ENCODE measurements at places on chromosomes 16 and 17. TPM values are rescaled to one million over a fixed set of nuclear protein-coding genes. Genes with fewer than 3 reads are reported as not detected.

- DNase-seq, result no peak
Observed at GRCh38 chr16:72769876-72770275, 278.1 kb downstream of the ZFHX3 start.

The PGAP3 gene
- 41.5 TPM for total RNA-seq

DNA sequence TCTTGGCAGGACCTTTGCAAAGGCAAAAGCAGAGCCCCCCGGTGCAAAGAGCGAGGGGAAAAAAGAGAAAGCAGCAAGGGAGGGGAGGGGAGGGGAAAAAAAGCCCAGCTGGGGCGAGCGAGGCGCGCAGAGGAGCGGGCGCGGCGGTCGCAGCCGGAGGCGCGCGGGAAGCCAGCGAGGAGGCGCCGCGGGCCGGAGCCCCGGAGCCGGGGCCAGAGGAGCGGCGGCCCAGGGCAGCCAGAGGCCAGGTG is 129 bp downstream of the IRX5 start:
- DNase-seq, result no peak

The ATP2A3 gene
- 37.9 TPM for total RNA-seq

The SLC52A1 gene
- 25.0 TPM for total RNA-seq

The PARN gene
- 44.6 TPM for total RNA-seq

The ABCA5 gene
- 48.9 TPM for total RNA-seq

DNA sequence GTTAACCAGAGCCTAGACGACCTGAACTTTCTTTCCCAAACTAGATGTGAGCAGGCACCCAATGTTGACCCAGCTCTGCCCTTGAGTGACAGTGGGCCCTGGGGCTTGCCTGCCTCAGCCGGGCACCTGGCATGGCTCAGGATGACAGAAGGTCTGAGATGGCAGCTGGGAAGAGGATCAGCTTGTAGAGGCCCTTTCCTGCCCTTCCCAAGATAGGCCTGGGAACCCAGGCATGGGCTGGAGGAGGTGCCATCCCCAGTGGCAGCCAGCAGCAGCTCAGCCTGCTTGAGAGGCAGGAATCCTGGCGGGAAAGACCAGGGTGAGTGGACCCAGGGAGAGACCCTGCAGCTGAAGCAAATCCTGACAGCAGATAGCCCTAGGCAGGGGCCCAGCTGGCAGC is 59.1 kb downstream of the PIPOX start:
- DNase-seq, result no peak

GRCh38 chr16:19029980-19030379 is 37.4 kb upstream of the COQ7 start:
- no peak for DNase-seq

GRCh38 chr17:81563861-81564586 is 11.9 kb upstream of the FAAP100 start:
- no peak for DNase-seq

DNA sequence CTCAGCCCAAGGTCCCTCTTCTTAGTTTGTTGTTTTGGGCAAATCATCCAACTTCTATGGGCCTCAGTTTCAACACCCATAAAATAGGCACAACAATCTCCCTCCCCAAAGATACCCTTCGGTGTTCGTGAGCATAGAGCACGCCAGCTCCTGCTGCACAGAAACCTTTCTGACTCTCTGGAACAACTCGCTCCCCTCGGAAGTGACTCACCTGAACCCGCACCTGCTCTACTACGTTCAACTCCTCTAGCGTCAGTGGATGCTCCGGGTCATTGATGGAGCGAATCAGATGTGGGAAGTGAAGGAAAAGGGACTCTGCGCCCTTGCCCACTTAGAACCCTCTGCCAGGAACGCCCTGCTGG is 445 bp downstream of the CIAO2B start:
- no peak for DNase-seq

DNA sequence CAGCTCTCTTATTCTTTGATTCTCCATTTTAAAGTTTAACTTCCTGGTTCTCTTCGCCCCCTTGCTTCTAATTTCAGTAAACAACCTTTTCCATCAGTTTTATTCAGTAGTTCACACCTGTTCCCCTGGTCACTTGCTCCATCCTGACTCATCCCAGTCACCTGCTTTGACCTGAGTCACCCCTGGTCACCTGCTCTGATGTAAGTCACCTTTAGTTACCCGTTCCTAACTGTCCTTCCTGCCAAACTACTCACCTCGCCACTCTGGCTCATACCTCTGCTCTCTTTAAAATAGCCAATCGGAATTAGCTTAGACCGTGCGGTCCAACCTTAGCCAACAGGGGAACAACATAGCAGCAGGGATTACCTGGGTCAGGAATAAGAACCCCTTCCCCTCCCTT is 4.7 kb upstream of the NLRC5 start:
- DNase-seq, result no peak

DNA sequence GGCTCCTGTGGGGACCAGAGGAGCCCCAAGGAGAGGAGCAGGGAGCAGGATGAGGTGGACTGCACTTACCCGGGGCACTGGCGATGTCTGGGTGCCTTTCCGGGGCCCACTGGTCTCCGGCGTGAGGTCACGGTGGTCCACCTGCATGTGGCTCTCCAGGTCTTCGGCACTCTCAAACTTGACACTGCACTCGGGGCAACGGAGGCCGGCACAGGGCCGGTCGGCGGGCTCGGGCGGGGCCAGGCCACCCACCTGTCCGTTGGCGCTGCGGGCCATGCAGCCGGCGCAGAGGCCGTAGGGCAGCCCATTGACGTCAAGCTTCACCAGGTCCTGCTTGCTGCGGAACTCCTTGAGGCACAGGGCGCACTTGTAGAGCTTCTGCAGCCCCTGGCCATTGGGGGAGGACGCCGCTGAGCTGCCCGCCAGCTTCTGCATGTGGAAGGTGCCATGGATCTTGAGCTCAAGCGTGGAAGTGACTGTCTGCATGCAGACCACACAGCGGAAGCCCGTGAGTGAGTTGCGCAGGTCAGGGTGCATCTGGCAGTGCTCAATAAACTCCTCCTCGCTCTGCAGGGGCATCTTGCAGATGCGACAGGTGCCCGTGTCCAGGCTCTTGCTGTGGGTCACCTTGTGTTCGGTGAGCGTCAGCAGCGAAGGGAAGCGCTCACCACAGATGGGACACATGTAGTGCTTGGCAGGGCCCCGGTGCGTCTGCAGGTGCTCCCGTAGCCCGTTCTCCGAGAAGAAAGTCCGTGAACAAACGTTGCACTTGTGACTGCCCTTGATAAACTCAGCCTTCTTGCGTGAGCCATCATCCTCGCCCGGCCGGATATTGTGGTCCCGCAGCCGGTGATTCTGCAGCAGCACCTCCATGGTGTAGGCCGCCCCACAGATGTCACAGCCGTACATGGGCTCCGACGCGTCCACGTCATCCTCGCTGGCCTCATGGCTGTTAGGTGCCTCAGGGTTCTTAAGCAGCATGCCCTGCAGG is 220.0 kb downstream of the ZNF423 start:
- DNase-seq, result no peak

- DNase-seq, result no peak
Observed at GRCh38 chr17:30854146-30854545, 22.4 kb downstream of the ATAD5 start.

The GP1BA gene
- total RNA-seq, result not detected

The HID1 gene
- total RNA-seq, result 13.7 TPM

DNA sequence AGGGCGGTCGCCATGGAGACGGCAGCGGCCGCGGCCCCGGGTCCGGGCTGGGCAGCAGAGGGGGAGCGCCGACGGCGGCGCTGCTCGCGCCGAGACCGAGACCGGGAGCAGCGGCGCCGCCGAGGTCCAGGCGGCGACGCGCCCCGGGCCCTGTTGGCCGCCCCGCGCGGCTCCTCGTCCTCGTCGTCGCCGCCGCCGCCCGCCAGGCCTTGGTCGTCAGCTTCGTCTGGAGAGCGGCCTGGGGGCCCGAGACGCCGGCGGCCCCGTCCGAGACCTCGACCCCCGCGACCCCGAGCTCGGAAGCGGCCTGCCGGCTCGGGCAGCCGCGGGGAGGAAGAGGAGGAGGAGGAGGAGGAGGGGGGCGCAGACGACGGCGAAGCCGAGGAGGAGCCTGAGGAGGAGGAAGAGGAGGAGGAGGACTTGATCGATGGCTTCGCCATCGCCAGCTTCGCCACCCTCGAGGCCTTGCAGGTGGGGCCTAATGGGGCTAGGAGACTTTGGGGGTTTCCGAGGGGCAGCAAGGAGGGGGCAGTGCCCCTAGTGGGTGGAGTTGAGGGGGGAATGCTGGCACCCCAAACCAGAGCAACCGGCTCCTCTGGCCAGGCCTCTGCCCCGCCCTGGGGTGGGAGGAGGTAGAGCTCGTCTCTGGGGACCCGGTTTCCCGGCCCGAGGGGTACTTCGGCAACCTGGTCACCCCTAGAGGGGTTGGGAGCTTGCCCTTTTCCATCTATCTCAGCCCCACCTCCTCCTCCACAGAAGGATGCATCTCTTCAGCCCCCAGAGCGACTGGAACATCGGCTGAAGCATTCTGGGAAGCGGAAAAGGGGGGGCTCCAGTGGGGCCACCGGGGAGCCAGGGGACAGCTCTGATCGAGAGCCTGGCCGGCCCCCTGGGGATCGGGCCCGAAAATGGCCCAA is 1.5 kb downstream of the FBRS start:
- no peak for DNase-seq

DNA sequence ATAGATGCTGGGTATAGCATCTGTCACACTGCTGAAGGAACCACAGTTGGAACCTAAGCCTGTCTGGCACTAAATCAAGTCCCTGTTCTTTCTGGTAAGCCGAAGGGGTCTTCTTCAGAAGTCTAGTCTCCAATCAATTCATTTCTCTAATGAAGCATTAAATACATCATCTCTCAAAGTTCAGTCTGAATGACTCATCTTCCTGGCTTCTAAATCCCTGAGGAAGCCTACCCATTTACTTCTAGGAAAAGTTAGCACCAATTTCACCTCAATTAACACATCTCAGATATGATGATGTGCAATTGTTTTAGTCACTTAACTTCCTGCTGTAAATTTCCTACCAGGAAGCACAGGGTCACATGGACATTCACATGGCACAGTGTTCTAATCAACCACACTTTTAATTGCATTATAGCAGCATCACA is 49.9 kb downstream of the TEX14 start:
- no peak for DNase-seq

DNA sequence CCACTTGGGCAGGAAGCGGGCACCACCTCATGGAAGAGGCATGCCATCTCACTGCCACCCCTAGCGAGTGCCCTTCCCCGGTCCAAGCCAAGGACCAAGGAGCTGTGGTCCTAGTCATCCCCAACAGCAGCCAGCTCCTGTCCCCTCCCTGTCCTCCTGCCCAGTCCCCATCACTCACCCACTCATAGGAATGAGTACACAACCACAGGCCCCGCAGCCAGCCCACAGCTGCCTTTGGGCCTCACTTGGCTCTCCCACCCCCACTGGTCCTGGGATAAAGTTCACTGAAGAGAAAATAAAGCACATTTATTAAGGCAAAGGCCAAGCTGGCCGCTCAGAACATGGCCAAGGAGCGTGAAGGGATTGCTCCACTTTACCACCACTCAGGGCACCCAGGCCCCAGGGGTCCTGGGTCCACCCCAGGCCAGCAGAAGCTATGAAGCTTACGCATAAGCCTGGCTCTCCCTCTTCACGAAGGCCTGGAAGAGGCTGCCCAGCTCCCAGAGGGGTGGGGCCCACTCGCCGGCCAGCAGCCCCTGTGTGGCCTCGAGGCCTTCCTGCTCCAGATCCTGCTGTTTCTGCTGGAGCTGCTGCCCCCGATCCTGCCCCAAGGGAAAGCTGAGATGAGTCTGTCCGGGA is 3.6 kb downstream of the SCRN2 start:
- no peak for DNase-seq

The PRAC1 gene
- not detected for total RNA-seq

GRCh38 chr17:22454070-22454999 is 762.0 kb downstream of the KCNJ18 start:
- peak; percentile 77 for DNase-seq

The JPT1 gene
- 54.6 TPM for total RNA-seq

GRCh38 chr17:14746822-14747602 is 446.1 kb downstream of the HS3ST3B1 start:
- no peak for DNase-seq

DNA sequence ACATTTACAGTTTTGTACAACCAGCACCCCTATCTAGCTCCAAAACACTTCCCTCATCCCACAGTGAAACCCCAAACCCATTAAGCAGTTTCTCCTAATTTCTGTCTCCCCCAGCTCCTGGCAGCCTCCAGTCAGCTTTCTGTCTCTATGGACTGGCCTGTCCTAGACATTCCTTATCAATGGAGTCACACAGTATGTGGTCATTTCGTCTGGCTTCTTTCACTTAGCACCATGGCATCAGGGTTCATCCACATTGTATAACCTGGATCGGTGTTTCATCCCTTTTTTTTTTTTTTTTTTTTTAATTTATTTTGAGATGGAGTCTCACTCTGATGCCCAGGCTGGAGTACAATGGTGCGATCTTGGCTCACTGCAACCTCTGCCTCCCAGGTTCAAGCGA is 68.5 kb downstream of the ZDHHC7 start:
- DNase-seq, result no peak

GRCh38 chr17:21482189-21482865 is 106.2 kb downstream of the KCNJ12 start:
- no peak for DNase-seq

The CACNG1 gene
- total RNA-seq, result not detected

DNA sequence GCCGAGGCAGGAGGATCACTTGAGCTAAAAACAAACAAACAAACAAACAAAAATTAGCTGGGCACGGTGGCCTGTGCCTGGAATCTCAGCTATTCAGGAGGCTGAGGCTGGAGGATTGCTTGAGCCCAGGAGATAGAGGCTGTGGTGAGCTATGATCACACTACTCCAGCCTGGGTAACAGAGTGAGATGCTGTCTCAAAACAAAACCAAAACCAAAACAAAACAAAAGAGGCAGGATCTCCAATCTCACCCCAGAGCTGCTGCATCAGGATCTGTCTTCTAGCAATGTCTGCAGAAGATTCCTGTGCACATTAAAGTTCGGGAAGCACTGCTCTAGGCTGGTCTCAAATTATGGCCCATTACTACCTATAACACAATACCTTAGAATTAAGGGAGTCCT is 43.1 kb downstream of the MAP2K6 start:
- DNase-seq, result no peak

- no peak for DNase-seq
Observed at GRCh38 chr16:4868026-4868425, 20.7 kb downstream of the UBN1 start.

Data from suprapubic skin (tissue), 4 donors.